ENCODE measurements at places on chromosomes 13 and 19.

GRCh38 chr13:40966298-40966697, 52.8 kb downstream of the ELF1 start:
- no peak for DNase-seq

DNA sequence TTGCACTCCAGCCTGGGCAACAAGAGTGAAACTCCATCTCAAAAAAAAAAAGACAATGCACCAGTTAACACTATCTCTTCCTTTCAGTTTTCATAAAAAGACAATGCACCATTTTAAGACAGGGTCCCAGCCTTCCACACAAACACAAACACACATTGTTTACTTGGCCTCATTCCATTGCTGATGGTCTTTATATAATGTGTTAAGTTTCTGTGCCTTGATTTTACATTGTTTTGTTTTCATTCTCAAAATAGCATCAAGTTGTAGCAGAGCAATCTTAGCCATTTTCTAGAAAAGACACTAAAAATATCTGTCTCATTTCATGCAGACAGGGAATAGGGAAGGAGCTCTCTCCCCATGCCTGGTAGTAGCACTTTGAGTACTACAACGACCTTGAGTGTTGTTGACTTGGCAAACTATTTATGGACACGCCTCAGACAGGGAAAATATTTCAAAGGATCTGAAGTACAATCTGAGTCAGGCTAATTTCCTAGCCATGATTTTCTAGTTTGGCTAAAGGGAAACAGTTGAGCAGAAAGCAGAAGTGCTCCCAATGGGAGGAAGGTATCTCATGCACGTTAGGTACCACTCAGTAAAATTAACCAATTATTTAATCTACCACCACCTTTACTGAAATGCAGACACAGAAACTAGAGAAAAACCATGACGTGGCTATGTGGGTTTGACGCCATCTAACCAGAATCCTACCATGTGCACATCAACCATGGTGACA, 120.6 kb downstream of the ABCC4 start:
- no peak for DNase-seq

- DNase-seq: no peak
Observed at GRCh38 chr13:98721825-98722510, 30.5 kb downstream of the SLC15A1 start.

GRCh38 chr13:106774621-106775020, 206.7 kb upstream of the ARGLU1 start:
- no peak for DNase-seq

- DNase-seq: no peak
Observed at GRCh38 chr13:35475212-35475959, 1.1 kb downstream of the MAB21L1 start.

DNA sequence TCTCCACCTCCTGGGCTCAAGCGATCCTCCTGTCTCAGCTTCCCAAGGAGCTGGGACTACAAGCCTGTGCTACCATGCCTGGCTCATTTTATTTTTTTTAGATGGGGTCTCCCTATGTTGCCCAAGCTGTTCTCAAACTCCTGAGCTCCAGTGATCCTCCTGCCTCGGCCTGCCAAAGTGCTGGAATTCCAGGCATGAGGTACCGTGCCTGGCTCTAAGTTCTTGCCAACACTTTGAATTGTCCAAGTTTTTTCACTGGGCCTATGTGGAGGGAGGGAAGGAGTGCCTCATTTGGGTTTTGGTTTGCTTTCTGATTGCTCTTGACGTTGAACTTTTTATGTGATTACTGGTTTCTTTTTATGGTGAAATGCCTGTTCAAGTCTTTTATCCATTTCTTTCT, 4.4 kb upstream of the UNC13A start:
- no peak for DNase-seq

DNA sequence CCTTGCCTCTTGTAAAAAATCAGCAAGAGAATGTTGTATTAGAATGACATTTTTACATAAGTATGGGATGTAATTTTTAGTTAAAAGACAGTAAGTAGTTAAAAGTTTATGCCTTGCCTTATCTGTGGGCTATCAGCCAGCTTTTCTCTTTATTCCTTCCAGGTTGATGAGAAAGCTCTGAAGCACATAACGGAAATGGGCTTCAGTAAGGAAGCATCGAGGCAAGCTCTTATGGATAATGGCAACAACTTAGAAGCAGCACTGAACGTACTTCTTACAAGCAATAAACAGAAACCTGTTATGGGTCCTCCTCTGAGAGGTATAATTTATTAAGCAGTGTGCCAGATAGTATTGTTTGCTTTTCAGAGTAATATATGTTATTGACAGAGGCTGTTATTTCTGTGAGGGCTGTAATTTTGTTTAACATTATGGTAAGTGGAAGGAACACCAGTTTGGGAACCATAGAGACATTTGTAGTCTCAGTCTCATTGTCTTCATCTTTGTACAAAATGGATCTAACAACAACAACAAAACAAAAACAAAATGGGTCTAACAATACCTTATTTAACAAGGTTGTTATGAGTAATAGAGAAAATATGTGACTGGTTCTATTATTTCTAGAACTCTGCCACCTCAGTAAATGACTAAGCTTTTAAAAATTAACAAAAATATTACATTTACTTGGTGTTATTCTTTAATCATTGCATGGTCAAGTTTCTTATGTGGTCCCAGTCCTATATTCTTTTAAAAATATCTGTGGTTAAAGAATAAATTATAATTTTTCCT, 112.8 kb downstream of the TDRD3 start:
- no peak for DNase-seq

DNA sequence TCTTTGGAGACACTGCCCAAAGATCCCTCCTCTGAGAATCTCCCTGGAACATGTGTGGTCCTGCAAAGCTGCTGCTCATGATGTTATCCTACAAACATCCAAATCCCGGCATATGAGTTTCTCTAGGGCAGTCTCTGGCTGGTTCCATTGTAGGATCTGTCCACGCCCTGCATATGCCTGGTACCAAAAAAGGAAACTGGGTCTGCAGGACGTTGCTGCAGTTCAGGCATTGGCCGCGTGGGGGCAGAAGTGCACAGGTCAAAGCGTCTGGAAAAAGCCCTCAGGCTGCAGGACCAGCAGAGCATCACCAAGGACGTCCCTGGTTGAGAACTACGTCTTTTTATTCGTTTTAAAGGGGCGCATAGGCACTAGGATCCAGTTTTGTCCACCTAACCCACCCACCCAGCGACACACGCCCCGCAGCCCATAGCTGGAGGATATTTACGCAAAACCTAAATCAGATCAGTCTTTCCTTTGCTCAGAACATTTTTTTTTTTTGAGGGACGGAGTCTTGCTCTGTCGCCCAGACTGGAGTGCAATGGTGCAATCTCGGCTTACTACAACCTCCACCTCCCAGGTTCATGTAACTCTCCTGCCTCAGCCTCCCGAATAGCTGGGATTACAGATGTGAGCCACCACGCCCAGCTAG, 12.9 kb upstream of the ZNF564 start:
- DNase-seq: peak; percentile 89

- DNase-seq: no peak
Observed at GRCh38 chr13:28049880-28050875, 50.2 kb downstream of the FLT3 start.

DNA sequence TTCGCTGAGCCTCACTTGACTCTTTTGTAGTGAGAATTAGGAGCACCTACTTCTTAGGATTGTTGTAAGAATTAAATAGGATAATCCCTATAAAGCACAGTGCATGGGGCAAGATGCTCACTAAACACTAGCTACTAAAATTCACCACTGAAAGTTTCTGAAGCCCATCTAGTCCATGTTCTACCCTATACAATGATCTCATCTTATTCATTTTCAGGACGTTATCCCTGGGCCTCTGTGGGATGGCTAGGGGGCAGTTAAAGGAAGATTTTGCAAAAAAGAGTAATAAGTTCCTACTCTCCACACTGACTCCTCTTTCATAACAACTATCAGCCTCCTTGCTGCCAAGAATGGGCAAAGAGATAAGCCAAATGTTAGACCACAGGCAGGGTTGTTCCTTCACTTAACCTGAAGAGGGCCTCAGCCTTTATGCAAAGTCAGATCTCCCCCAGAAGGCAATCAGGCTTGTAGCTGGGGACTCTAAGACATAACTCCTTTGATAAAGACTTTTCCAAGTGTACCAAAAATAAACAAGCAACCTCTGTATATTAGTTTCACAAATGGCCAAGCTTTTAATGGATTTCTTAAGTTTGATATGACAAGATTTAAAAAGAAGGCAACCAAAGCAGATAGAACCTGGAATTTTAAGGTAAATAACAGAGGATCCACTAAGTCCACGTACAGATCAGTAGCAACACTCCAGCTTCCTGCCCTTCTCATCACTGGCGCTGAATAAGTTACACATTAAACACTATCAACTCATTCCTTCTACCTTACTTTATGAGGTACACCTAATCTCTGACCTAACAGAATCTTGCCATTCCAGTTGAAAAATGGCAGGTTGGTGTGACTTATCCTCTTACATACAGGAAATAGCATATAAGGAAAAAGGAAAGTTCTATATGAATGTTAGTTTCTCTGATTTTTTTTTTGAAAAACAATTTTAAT, 44.4 kb downstream of the ELF1 start:
- DNase-seq: no peak

GRCh38 chr19:32674153-32674930, 638 bp downstream of the ANKRD27 start:
- no peak for DNase-seq

- DNase-seq: no peak
Observed at GRCh38 chr13:39123578-39123977, 85.3 kb downstream of the NHLRC3 start.

DNA sequence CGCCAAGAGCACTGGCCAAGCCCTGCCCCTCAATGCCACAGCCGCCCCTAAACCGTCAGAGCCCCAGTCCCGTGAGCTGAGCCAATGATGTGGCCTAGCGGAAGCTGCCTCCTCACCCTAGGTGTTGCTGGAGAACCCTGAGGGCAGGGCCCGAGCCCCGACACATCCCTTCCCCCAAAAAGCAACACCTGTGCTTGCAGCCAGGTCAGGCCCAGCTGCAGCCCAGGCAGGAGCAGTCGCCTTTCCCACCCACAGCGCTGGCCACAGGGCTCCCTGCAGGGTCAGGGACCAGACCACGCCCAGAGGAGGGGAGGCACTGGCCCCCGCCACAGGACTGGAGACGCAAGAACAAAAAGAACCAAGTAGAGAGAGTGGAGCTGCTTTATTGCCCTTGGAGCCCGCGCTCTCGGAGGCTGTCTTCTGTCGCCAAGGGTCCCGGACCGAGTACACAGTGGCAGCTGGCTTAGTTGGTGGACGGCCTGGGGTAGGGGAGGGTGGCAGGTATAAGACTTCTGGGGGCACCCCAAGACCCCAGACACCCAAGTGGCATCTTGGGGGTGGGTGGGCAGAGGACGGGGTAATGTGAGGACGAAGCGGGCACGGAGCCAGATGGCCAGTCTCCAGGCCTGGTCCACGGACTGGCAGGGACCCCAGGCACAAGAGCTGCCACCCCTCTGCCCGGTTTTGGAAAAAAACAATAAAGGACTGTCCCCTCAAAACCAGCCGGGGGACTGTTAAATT, 3.3 kb downstream of the P2RY11 start:
- DNase-seq: no peak

DNA sequence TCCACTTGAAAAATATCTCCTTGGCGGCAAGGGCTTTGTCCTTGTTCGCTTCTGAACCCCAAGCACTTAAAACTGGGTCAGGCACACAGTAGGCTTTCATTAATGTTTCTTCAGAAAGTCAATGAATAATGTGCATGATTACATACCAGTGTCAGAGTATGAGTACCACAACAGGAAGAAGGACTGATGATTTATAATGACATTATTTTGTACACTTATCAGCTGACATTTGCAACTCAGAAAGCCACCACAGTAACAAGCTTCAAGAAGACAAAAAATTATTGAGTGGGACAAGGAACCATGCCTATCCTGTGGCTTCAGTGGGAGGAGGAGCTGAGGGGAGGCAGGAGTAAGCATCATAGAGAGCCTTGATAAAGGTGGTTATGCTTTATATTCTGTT, 10.0 kb downstream of the POLR1D start:
- no peak for DNase-seq

DNA sequence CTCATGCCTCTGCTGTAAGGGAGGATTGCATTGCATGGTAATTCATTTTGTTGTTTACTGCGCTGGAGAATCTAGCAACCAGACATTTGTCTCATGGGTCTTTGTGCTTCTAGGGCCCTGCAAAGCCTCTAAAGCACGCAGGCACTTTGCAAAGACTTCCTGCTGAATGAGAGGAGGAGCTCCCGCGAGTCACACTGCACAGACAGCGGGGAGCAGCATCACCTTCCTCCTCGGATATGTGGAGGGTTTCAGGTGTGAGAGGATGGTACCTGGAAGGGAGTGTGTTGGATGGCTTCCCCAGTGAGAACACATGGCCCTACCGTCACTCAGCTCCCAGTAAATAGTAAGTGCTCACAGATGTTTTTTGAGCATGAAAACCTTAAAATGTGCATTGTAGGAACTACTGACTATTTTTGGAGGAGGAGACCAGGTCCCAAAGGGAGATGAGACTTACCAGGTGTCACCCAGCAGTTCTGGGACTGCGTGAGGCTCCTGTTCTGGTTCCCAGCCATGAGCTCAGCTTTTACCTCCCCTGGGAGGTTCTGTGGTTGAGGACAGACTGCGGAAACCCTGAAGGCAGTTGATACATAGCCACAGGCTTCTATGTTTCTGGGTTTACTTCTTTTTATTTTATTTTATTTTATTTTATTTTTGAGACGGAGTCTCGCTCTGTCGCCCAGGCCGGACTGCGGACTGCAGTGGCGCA, 278.0 kb downstream of the FGF9 start:
- DNase-seq: no peak

- DNase-seq: no peak
Observed at GRCh38 chr13:111854403-111854802, 212.5 kb upstream of the SOX1 start.

- no peak for DNase-seq
Observed at GRCh38 chr13:61294467-61295191, 121.0 kb downstream of the PCDH20 start.

- no peak for DNase-seq
Observed at GRCh38 chr19:40800997-40801377, 2.0 kb downstream of the EGLN2 start.

DNA sequence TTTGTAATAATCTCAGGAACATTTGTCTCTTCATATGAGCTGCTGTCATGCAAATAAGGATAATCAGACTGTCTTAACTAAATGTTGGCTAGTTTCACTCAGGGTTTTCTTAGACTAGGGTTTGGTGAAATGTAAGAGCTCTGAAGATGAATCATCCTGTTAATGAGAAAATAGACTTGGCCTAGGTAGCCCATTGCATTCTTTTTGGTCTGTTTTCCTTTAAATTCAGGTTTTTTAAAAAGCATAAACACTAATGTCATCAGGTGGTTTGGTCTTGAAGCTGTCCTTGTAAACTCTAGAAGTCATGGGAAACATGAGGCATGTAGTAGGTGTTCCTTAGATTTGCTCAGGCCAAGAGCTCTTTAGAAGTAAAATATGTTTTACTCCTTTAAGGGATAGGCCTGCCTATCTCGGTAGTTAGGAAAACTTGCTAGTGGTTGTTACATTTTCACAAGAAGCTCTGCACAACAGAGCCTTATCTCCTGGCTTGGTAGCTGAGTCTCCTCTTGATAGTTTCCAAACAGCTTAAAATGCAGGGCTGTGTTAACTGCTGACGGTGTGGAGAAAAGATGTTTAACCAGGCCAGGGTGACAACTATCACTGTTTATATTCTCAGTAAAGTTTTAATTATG, 62.0 kb upstream of the C1QTNF9B start:
- DNase-seq: no peak

Data from activated T-cell treated with anti-CD3 and anti-CD28 coated beads for 48 hours (primary cell).